ENCODE measurements at places on chromosomes 2 and 18.

DNA sequence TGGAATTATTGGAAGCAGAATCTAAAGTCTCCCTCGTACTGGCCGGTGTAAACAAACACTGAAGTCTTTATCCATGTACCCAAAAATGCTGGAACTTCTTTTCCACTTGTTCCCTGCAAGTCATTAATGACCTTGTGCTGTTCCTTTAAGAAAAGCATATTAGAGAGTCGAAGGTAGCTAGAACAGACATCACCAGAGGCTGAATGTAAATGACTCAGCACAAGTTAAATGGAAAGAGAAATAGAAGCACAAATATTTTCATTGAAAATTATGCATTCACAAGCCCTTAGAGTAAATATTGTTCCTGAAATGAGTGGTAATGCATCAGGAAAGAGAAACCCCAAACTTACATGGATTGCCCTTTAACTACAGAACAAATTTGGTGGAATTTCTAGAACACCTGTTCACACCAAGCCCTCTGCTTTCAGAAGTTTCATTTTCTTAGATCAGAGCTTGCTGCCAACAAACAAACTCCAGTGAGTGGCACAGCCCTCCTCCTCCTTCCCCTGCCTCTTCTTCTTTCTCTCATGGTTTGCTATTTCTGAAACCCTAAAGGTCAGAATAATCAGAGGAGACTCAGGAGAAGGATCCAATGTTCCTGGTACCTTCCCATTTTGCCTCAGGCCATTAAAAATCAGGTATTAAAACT, 264.3 kb downstream of the TXNL1 start:
- DNase-seq: no peak

DNA sequence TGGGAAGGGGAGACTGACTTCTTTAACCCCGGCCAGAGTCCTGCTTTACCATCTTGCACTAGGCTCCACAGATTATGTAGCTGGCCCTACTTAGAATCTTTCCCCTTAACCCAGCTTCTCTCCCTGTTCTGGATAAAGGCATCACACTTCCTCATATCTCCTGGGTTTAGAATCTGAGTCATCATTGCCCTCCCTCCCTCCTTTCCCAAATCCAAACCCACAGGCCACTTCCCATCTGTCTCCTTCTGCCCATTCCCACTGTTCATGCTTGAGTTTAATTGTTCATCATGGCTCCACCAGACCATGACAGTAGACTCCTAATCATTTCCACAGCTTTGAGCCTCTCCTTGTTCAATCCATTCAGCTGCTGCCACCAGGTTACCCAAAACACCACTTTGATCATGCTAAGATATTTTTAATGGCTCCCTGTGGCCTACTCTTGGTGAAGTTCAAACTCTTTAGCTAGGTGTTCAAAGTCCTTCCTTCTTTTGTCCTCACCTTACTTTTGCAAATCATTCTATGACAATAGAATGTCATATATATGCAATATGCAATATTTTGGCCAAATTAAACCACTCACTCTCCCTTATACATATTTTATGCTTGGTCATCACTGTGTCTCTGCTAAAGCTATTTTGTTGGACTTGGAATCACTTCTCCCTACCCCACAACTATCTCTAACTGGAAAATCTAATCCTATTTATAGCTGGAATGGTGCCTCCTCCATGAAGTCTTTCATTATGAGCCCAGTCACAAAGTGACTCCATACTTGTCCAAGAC, 5.5 kb downstream of the PDE11A start:
- DNase-seq: no peak

DNA sequence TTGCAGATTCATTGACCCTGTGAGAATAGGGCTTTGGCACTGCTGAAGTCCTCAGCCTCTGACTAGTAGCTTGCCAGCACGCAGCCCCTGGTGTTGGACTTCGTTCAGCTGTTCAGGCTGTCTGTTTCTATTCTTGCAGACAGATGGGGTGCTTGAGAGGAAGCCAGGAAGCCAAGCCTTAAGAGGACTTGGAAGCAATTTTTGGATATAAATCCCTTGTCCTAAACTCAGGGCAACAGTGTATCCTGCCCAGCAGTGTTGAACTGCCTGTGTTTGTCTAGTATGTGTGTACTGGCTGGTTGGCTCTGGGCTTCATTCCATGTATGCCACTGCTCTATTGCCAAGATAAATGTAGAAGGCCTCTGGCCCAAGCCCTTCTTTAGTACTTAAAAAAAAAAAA, 108.6 kb downstream of the COMMD1 start:
- DNase-seq: no peak

- DNase-seq: no peak
Observed at GRCh38 chr2:177038787-177039484, 173.7 kb upstream of the HNRNPA3 start.

DNA sequence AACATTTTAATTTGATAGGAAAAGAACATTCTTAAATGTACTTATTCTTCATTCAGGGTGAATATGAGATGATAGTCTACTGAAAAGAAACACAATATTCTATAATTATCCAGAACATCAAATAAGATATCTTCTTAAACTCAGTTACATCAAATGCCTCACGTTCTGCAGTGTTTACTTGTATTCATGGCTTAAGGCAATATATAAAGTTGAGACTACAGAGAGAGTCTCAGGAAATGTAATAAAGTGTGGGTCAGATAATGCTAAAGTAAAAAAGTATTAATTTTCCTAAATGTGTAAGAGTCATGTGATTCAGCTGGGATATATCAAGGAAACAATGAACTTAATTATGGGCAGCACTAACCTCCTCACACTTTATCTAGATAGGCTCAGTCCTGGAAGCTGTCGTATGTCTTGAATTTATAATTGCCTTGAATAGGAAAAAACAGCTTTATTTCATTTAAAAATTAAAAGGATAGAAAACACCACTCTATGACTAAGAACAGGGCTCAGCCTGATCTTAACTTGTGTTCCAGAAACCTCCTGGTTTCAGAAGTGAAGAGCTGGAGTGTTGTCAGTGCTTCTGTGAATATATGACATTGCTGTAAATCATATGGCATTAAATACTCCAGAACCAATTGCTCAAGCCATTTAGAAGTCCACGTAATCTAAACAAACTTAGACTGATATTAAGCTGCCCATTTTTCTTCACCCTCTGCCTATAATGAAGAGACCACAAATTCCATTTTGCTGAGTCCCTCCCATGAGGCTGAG, 240.2 kb downstream of the FSIP2 start:
- no peak for DNase-seq

DNA sequence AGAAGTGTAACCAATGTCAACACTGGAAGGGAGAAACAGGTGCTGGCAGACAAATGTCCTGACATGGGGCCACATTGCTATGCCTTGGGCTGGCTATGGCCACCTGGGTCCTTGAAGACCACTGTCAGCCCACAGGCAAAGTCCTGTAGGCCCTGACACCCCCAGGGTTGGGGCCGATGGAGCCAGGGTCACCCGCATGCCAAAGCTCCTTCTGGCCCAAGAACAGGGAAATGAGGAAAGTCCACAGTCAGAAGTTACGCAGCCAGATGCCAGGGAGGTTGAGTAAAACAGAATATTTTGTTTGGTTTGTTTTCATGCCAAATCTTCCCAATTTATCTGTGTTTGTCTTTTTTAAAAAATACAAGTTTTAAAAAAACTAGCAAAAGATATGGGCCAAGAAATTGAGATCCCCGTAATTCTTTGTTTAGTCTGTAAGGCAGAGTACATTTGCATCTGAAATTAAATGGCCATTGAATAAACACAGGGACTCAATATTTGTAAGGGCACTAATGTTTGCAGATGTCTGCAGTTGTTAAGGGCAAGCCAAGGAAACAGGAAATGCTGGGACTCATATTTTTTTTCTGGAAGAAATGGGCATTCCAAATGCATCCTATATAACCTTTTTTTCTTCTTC, 186.4 kb downstream of the FAM210A start:
- no peak for DNase-seq

DNA sequence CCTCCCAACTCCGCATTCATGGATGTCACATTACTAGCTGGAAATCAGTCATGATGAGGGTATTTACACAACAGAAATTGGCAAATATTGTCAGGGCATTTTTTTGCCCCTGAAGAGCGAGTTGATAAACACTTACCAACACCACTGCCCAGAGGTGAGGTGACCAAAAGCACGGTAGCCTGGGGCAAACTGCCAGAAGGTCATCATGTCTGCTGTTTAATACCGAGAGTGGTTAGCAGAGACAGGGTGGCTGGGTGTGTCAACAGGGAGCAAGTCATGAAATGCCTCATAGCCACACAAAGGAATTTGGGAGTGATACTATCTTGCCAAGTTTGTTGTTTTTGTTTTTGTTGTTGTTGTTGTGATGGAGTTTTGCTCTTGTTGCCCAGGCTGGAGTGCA, 37.0 kb upstream of the EPC2 start:
- no peak for DNase-seq

DNA sequence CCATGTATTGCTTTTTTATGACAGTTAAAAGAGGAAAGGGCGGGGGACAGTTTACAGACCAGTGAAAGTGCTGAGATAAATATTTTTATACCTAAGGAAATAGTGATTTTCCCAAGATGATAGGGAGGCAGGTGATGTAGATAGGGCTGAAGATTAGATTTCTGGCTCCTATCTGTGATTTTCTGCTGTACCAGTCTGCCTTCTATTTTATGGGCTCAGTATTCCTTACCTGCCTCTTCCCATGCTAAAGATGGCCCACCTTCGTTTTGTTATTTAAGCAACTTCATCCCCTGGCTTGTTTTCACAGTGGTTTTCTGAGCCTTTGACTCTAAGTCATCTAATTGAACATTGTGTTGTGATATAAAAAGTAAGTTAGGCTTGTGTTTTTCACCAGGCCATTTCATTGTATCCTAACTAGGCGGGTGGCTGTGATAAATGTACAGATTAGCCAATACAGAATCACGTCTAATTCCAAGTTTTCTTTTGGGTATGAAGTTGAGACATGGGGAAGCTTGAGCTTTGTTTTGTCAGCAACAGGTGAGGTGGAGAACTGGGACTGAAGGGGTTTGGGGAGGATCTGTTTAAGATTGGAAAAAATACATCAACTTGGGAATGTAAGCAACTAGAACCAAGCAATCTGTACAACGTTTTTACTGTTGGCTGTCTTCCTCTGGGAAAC, 5.2 kb downstream of the RPL37A start:
- no peak for DNase-seq

DNA sequence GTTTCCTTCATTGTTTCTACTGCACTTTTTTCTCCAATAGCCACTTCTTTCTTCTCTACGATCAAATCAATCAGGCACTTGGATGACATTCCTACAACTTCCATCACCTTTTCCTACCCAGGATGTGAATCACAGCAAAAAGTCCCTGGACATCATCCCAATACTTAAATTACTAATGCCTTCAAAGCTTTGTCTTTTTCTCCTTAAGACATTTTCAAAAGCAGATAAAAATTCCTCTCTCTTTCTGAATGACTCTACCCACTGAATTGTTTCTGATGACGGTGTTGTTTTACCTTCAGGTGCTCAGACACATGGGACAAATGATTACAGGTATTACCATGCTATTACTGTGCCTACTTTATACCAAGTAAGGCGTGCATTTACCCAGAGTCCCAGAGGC, 500.9 kb downstream of the FBXO15 start:
- no peak for DNase-seq

DNA sequence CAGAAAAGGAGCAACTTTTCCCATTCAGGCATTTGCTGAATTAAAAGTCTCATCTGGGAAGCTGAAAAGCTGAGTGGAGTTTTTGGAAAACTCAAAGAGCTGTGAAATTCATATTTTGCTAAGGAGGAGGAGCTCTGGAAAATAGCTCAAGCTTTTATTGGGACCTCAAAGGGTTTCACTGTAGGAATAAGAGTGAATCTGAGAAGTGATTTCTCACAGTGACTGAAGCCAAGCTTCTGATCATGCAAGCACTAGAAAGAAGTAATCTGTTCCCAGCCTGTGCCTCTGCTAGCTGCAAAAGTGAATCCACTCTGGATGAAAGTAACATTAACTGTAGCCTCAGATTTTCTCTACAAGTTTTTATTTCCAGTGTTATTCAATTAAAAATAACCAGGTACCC, 283.3 kb downstream of the PTPRM start:
- DNase-seq: no peak

GRCh38 chr2:181190711-181191110, 210.3 kb downstream of the UBE2E3 start:
- no peak for DNase-seq

DNA sequence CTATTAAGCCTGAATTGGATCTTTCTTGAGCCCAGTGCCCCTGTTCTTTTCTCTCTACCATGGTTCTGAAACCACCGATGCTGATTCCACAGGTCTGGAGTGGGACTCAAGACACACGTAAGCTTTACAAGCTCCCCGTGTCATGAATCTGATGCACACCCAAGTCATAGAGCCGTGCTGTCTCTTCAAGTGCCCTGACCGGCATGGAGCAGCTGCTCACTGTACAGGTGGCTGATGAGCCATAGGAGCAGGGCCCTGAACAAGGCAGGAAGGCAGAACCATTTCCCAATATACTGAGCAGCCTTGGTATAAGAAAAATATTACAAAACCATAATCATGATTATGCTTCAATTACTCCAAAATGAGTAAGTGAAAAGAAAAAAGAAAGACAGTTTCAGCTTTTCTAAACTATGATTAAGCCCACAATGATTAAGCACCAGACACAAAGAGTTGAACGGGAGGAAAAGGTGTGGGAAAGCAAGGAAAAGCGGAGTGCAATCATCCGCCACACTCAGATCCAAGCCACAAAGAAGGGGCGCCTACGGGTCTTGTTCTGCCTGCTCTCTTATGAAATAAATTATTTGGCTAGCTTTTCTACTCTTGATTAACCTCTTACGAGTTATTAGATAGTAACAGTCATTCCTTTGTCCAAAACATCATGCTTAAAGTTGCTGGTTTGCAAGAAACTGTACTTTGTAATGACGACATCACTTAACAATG, 41.7 kb downstream of the NOL10 start:
- DNase-seq: no peak

GRCh38 chr2:84717302-84717701, 163.6 kb downstream of the TRABD2A start:
- no peak for DNase-seq

DNA sequence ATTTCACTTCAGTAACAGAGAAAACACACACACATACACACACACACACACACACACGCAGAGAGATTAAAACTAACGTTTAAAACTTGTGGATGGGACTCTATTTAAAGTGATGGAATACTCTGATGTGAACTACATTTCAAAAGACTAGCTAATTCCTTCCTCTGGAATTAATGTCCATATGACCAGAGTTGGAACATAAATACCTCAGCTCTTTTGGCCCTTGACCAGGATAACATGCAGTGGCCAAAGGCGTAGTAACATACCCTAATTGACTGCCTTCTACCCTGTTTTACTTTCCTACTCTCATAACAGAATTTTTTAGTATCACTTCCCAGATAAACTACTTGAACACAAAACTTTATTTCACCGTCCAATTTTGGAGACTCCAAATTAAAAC, 671.3 kb upstream of the CHAC2 start:
- no peak for DNase-seq

Data from stimulated activated CD8-positive, alpha-beta memory T cell treated with anti-CD3 and anti-CD28 coated beads, Interleukin-12 subunit alpha, Interleukin-12 subunit beta, amount 100 ng/mL, for 4 hours (primary cell).